Stimulated activated CD8-positive, alpha-beta memory T cell treated with anti-CD3 and anti-CD28 coated beads, Interleukin-12 subunit alpha, Interleukin-12 subunit beta, amount 100 ng/mL, for 4 hours (primary cell): ENCODE measurements at places on chromosomes 11 and 22.
A peak's percentile ranks its signal among the peaks of the same experiment; 100 is the strongest.

DNA sequence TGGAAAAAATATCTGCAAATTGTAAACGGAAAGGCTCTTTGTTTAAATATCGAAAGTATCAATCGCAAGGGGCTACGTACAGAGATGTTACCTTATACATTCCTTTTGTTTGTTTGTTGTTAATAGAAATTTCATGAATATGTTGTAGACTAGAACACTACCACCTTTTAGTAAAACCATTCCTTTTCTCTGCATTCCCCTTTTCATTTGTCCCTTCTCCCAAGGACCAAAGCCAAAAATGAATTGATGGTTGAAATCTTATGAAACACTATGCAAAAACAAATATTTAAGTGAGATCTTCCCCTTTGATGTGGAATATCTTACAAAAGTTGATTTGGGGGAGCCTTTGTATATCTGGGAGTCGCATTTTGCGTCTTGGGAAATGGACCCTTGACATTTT lies 2.1 kb downstream of the SLC17A6 start:
- no peak for DNase-seq

GRCh38 chr11:78060533-78060932 lies 3.1 kb upstream of the THRSP start:
- DNase-seq, result no peak

DNA sequence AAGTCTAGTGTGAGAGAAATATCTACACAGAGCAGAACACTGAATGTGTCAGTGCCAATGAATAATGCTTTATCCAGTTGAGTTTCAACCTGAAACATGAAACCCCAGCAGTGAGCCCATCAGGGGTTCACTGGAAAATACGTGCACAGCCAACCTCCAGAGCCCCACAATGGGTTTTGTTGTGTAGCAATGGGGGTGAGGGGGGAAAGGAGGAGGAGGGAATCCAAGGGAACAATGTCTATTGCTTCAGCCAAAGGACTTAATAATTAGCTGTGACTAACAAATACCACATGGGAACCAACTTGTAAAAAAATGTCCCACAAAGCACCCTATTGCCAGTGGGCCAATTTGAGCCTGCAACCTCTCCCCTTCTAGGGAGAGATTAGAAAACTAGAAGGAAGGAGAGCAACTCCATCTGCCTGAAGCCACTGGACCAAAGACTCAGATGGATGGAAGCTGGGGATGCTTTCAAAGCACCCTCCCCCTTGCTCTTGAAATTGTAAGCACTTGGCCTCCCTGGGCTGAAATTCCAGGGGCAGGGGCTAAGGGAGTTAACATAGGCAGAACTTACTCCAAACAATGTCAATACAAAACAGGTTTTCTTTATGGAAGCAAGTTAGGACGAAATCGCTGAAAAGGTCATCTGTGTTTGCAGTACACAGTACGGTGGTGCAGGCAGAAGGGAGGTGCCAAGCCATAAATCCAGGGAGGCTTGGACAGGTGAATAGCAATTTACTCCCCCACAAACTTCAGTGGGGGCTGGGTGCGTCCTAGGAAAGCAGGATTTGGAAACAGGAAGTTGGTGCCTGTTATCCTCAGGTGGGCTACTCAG lies 99.8 kb downstream of the ARL14EP start:
- no peak for DNase-seq

GRCh38 chr22:29266564-29267461 lies 968 bp downstream of the RHBDD3 start:
- no peak for DNase-seq

- no peak for DNase-seq
These were observed 20.7 kb downstream of the SPON1 start for GRCh38 chr11:13983081-13983751.

DNA sequence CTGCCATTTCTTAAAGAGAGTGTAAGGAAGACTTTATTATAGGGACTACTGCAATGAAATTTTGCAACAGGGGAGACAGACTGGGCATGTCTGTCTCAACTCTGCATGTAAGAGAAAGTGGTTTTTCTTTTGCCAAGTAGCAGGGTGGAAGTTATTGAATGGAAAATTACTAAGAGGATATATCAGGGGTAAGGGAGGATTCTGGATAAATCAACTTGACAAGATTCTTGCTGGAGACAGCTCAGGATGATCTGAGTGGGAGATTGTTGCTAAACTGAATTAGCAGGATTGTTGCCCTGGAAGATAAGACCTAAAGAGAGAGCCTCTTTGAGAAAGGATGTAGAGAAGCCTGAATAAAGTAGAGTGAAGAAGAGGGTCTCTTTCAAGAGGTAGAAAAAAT lies 145.8 kb downstream of the LUZP2 start:
- DNase-seq, result no peak

DNA sequence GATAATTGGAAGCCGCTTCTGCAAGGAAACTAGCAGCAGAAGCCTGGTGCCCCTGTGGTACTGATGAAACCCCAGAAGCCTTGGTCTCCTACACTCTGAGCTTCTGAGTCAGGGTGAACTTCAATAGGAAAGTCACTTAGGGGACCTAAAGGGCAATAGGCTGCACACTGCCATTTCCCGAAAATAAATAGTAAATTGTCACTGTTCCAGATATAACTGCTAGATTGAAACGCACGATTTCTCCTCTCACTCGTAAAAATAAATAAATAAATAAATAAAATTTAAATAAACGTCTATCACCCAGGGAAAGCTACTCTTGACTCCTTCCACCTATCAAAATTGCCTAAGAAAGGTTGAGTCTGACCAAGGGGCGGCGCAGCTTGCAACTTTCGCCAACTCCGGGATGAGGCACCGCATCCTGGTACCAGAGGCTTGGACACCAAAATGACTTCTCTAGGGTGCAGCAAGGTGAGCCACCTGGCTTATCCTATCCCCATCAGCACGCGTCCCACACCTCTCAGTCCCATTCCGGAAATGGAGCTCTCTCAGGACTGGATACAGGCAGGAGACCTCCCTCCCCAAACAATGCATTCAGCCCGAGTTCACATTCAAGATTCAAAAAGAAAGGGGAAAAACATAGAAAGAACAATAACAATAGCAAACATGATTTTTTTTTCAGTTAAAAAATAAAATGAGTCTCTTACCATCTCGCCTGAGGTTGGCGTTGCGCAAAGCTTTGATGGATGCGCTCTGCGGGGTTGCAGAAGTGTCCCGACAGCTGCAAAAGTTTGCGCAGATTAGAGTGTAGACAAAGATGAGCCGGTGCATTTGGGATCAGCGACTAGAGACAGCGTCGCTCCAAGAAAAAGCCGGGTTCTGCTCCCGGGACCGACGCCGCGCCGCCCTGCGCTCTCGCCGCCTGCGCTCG lies 583 bp downstream of the PDGFD start:
- DNase-seq, result no peak

DNA sequence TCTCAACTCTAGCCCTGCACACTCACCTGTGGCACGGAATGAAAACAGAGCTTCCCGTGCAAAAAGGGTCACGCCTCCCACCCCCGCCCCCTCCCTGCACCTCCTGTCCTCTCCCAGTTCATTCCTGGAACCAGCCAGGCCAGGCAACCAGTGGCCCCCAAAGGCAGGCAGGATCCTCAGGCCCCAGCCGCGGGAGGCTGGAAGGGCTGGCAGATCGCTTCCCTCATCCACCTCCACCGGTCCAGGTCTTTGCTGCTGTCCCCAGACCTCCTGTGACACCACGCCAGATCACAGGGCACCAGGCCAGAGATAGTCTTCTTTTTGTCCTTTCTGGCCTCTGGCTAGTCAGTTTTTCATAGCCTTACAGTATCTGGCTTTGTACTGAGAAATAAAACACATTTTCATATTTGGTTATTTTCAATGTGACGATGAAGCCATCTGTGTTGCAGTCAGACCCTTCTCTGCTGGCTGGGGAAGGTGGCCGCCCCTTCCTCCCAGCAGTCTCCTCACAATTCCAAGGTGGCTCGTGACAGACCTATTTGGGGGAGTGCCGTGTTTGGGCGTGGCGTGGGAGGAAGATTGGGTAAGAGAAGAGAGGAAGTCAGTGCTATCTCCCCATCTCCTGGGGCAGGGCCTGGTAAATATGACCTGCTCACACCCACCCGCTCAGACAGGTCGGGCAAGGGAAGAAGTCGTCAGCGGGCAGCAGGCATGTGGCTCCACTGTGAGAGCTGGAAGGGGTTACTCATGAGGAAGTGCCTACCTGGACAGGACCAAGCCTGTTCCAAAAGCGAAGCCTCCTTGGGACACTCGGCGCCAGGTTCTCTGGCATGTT lies 9.1 kb downstream of the SSH3 start:
- DNase-seq, result no peak

GRCh38 chr11:56151376-56151775 lies 8.7 kb downstream of the OR8K5 start:
- DNase-seq, result no peak

DNA sequence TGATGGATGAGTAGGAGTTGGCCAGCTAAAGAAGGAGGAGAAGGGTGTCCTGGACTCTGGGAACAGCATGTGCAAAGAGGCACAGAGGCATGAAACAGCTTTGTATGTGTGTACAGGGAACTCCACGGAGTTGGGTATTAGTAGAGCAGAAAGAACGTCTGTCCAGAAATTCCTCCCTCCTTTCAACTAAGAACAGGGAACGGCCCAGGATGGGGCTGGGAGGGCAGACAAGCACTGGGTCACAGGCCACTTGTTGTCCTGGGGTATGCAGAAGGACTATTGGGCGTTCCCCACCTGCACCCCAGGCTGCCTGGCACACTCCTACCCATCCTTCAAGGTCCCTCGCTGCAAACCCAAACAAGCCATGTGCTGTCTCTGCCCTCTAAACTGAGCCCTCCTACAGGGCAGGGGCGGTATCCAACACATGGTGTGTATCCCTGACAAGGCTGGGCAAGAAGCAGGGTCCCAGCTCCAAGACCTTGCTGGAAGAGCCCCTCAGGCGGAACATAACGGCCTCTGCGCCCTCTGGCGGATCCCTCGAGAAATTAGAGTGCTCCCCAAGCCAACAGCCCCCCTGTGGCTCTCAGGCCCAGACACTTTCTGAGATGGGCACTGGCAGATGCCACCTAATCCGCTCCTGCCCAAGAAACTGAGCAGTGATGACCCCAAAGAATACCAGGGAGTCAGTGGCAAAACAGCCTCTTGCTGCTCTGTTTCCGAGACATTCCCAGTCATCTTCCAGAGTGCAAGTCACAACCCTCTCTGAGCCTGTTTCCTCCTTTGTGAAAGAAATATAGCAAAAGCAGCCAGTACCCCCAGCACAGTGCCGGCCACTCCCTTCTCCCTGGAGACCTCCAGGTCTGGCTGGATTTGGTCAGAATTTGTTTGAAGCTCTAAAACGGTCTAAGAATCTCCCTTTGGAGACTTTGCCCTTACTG lies 1.6 kb upstream of the ELFN2 start:
- peak; percentile 31 for DNase-seq

DNA sequence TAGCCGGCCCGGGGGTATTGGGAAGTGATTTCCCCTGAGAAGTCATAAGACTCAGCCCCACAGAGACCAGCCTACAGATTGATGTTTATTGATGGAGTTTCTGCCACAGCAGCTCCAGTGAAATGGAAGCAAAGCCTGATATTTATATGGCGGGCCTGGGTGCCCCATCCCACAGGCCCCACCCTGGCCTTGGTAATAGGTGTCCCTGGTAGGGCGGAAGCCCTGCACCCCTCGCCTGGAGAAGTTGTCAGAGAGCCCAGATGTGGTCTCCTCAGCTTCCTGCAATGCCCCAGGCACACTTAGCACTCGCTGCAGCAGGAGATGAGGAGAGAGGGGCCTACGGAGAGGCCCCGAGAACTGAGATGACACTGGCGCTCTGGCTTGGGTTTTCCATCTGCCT lies 107.4 kb downstream of the MORC2 start:
- no peak for DNase-seq

GRCh38 chr11:110077831-110078325 lies 15.3 kb upstream of the ZC3H12C start:
- no peak for DNase-seq

DNA sequence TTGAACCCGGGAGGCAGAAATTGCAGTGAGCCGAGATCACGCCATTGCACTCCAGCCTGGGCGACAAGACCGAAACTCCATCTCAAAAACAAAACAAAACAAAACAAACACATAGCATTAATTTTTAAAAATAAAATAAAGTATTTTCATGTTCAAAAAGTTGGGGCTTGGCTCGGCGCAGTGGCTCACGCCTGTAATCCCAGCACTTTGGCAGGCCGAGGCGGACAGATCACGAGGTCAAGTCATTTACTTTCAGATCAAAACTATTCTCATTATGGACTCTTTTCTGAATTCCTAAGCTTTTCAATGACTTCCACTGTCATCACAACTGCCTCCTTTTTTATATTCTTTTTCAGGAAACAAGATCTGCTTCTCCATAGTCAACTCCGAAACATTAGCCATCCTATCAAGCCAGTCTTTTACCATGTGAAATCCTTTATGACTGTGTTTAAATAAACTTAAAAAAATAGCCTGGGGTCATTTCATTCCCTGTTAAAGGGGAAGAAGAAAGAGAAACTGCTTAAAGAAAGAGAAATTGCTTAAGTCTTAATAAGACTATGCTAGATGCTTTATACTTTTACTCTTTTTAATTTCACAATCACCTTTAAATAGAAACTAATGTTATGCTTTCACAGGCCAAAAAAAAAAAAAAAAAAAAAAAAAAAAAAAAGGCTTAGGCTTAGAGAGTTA lies 13.1 kb upstream of the CHRNA10 start:
- DNase-seq, result no peak

- DNase-seq, result no peak
These were observed 994 bp downstream of the PPP6R3 start for GRCh38 chr11:68461575-68461917.

GRCh38 chr22:33748714-33749113 lies 171.6 kb downstream of the LARGE1 start:
- no peak for DNase-seq

DNA sequence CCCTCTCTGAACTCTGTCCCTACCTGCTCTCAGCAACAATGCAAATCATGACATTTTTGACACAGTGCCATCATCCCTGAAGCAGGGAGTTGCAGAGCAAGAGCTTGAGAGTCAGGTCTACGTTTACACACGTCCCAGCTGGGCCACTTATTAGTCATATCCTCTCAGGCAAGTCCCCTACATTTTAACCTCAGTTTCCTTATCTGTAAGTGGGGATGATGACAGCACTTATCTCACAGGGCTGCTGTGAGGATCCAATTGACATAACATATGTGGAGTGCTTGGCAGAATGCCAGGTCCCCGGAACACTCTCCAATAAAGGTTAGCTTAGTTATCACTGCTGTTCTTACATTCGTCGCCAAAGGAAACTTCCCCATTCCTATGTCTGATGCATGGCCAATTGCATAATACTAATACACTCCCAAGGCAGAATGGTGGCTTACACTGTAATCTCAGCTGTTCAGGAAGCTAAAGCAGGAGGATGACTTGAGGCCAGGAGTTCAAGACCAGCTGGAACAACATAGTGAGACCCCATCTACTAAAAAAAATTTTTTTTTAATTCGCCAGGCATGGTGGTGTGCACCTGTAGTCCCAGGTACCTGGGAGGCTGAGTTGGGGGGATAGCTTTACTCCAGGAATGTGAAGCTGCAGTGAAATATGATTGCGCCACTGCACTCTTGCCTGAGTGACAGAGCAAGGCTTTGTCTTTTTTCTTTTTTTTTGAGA lies 16.6 kb downstream of the ASCC2 start:
- DNase-seq, result no peak
